ENCODE measurements at places on chromosomes 7 and 10.

GRCh38 chr7:118511146-118511545 lies 286.6 kb downstream of the ANKRD7 start:
- no peak for DNase-seq

GRCh38 chr10:25024528-25024927 lies 8.1 kb downstream of the THNSL1 start:
- no peak for DNase-seq

- no peak for DNase-seq
Measured at GRCh38 chr7:24926623-24927524, 53.1 kb downstream of the OSBPL3 start.

DNA sequence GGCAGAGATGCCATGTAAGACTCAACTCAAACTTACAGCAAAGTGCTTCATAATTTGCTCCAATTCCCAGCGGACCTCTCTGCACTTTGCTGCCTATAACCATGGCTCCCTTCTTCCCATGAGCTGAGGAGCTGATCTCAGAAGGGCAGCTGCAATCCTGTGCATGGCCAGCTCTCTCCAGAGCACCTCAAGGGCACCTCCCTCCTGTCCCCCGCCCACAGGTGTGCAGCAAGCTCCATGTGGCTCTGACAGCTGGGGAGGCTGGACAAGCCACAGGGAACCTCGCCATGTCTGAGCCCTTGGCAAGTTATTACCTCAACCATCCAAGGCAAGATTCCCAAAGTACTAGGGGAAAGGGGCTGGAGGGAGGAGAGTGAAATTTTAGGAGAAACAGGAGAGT lies 61.1 kb upstream of the DDC start:
- DNase-seq, result peak; percentile 18
